Renal cortex interstitium (tissue), 15 donors: ENCODE measurements at places on chromosomes 4 and X. TPM values are rescaled to one million over a fixed set of nuclear protein-coding genes. Genes with fewer than 3 reads are reported as not detected.

DNA sequence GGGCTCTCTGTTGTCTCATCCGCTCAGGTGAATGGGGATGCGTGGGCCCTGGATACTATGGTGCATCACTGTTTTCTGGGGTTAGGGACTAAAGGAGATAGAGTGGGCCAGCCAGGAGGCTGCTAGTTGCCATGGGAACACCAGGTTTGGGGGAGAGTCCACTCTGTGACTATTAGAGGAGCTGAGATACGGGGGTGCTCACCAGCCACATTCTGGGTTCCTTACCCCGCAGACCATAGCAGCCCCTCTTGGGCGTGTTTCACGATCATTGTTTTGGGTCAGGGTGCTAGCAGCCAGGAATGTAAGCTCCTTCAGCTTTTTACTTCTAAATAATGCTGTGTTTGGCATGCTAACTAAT lies 4.6 kb downstream of the EFNB1 start:
- no peak for DNase-seq

DNA sequence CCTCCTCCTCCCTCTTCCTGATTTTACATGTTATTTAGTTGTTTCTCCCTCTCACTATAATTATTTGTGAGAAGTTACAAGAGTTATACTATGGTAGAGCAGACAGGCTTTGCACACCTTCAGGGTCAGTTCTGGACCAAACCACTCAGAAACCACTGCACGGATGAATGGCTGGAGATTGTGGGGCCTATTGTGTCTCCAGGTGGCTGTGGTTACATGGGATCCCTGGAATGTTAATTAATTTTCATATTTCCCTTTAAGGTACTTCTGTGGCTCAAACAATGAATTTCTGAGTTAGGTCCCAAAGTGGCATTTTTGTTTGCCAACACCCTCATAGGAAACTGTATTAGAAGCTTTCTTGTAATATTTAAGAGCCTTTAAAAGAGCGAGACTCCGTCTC lies 151.9 kb downstream of the BMPR1B start:
- DNase-seq: peak; percentile 15

- no peak for DNase-seq
Measured at GRCh38 chr4:101147283-101147682, 200.0 kb downstream of the PPP3CA start.

Gene MAGEA9B
- polyA plus RNA-seq: not detected

DNA sequence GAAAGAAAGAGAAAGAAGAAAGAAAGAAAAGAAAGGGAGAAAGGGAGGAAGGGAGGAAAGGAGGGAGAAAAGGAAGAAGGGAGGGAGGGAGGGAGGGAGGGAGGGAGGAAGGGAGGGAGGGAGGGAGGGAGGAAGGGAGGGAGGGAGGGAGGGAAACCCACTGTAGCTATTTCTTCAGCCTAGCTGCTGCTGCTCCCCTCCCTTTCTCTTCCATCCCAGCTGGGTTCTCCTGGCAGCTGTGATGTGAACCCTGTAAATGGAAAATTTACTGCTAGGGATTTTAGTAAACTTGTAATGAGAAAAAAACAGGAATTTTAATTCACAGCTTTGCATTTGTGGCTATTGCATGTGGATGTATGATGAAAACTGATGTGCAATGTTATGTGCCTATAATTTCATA lies 8.0 kb downstream of the NR0B1 start:
- DNase-seq: no peak

DNA sequence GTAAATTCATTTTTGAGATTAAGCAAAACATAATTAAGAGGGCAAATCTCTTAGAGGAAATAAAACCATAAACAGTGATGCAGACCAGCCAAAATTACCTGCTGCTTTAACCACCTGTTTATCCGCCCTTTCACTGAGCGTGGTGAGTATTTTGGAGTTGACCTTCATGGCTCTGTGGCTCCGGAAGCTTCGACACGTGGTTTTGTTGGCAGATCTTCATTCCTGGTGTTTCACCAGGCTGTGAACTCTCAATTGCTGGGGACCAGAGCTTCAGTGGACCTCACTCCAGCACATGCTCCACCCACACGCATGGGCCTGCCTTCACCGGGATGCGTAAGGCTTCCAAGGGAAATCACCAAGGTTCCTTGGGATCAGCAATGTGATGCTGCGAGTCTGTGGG lies 83.8 kb downstream of the FHDC1 start:
- DNase-seq: no peak

Gene USP17L30
- polyA plus RNA-seq: not detected

DNA sequence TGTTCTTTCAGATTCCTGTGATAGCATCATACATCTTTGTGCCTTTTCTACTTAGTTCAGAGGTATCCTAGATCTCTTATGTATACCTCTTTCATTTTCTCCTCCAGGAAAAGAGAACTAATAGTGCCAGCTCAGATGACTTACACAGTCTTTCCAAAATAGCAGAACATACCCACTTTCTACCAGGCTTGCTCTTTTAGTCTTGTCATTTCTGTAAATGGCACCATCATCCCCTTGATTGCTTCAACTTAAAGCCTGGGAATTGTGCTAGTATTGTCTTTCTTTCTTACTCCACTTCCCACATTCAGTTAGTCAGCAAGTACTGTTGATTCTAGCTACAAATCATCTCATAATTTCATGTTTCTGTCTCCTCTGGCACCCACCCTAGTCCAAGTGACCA lies 5.1 kb downstream of the APEX2 start:
- no peak for DNase-seq

GRCh38 chr4:128501239-128501638 lies 213.6 kb upstream of the PGRMC2 start:
- DNase-seq: no peak

DNA sequence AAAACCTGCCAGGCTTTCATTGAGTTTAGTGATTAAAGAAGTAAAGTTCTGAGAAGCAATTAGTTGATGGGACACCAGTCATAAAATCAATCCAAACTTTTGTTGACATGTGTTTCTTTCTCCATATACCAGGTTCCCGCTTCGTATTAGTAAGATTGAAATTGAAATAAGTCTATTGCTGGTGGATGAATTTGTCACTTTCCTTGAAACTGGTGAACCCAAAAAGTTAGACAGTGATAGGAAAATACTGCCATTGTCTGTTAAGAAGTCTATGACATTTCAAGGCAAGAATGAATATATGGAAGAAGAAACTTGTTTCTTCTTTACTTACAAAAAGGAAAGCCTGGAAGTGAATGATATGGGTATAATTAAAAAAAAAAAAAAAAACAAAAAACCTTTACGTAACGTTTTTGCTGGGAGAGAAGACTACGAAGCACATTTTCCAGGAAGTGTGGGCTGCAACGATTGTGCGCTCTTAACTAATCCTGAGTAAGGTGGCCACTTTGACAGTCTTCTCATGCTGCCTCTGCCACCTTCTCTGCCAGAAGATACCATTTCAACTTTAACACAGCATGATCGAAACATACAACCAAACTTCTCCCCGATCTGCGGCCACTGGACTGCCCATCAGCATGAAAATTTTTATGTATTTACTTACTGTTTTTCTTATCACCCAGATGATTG lies at the start of gene CD40LG:
Gene CD40LG, plus strand, starts transcription at position 482 of the 684 bp plus-strand sequence. Its CDS starts 91 bp downstream, at position 573.
- DNase-seq: no peak

GRCh38 chr4:138689187-138689586 lies 326.4 kb upstream of the NOCT start:
- no peak for DNase-seq

DNA sequence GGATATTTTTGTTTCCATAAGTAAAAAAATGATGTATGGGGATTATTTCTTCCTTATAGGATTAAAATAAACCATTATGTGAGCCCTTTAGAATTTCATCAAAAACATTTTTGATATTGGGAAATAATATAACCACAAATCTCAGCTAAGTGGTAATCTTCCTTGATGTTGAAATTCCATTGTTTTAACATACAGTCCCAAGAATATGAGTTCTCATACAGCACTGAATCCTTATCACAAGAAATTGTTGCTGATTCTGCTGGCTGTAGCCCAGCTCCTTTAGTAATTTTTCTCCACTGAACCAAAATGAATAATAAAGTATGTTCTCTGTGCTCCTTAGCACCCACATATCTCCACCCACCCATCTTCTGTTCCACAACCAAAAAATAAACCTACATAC lies 41.9 kb upstream of the FAM47B start:
- DNase-seq: no peak

DNA sequence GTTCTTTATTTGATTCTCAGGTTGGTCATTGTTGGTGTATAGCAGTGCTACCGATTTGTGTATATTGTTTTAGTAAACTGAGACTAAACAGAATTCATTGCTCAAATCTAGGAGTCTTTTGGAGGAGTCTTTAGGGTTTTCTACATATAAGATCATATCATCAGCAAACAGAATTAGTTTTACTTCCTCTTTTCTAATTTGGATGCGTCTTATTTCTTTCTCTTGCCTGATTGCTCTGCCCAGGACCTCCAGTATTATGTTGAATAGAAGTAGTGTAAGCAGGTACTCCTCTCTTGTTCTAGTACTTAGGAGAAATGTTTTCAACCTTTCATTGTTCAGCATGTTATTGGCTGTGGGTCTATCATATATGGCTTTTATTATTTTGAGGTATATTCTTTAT lies 92.6 kb downstream of the IQCM start:
- DNase-seq: no peak

Gene STARD8
- 21.3 TPM for polyA plus RNA-seq

GRCh38 chr4:102163404-102164140 lies 181.7 kb downstream of the SLC39A8 start:
- DNase-seq: no peak

Gene SHROOM4
- polyA plus RNA-seq: 17.4 TPM

Gene MAGEA6
- polyA plus RNA-seq: not detected

Gene HSFX1
- polyA plus RNA-seq: 2.6 TPM

DNA sequence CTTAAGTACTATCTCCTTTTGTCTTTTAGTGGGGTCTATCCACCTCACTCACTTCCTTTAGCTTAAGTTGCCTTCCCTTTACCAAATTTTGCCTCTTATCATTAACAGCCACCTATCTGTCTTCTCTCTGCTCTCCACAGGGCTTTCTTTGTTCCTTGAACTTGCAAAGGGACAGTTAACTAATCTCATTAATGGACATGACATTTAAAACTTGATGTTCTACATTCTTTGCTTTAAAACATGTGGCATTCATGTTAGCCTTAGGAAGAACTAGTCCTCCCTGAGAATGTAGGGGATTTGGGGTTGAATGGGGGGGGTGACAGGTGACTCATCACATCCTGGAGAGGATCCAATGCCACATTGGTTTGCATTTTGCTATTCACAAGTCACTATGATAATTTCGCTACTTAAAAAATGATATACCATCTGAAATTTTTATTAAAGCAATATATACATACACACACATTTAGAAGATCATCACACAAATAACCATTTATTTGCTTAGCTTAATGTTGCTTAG lies 41.0 kb upstream of the DMD start:
- no peak for DNase-seq

DNA sequence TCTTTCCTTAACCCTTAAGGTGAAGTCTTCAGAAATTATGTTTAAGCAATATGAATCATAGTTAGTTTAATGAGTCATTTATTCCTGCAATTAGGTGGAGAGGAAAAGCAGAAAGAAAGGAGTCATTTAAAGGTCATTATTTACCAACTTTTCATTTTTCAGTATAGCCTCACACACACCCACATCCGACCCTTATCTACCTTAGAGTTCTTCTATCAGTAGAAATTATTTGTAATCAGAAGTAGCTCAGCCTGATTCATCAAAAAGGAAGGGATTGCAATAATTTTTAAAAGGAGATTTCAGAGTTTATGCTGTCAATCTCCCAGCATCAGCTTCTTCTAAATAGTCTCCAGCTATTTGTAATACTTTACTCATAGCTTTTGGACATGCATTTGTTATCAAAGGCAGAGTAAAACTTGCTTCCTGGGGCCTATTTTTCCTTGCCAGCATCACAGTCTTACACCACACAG lies 5.9 kb downstream of the ANXA10 start:
- DNase-seq: no peak

DNA sequence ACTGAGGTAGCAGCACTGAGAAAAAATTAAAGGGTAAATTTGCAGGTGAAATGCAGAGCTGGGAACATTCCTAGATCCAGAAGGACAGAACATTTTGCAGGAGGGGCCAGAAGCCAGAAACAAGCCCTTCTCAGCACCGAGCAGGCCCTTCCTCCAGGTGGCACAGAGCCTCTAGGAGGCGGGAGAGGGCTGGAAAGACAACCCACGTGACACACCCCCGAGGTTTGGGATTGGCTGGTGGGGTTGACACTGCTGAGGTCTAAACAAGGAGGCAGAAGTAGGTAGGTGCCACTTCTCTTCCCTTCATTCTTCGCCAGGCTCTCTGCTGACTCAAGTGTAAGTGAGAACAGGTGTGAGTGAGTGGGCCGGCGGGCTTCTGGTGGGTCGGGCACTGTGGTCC lies at the start of gene PAGE4:
Gene PAGE4, plus strand, starts transcription at position 288 of the 400 bp plus-strand sequence. CDS start 1,126 bp downstream, outside the sequence.
- DNase-seq: no peak

DNA sequence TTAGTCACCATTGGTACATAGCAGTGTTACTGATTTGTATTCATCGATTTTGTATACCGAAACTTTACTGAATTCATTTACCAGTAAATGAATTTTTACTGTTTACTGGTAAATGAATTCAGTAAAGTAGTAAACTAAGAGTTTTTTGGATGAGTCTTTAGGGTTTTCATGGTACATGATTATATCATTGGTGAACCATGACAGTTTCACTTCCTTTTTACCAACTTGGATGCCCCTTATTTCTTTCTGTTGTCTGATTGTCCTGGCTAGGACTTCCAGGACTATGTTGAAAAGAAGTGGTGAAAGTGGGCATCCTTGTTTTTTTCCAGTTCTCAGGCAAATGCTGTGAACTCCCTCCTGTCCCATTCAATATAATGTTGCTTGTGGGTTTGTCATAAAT lies 494.9 kb downstream of the GALNTL6 start:
- DNase-seq: no peak

Gene GPR50
- polyA plus RNA-seq: 0.09 TPM

GRCh38 chr4:139969635-139970266 lies 184.2 kb downstream of the MAML3 start:
- no peak for DNase-seq

DNA sequence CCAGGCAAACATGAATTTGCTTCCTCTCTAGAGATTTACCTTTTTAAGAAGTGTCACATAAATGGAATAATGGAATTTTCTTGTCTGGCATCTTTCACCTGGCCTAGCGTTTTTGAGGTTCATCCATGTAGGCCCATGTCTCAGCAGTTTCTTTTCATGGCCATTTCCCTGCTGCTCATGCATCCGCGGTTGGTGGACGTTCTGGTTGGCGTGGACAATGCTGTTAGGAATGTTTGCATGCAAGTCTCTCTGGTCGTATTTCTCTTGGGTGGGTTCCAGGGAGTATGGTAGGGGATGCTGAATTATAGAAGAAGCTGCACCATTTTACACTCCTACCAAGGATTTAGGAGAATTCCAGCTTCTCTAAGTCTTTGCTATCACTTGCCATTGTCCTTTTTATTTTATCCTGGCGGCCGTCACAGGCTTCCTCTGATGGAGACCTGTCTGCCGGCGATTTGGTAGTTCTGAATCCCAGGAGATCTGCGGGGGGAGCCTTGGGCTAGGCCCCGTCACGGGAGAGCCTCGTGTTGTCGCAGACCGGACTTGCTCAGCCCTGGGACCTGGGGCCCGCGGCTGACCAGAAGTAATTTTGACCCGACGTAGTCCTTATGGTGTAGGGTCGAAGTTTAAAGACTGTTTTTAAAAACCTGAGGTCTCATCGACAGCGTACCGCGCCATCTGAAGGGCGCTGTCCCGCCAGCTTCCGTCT lies 56.9 kb upstream of the TADA2B start:
- DNase-seq: peak; percentile 47

- DNase-seq: no peak
Measured at GRCh38 chrX:17860811-17861488, at the start of gene RAI2. Gene RAI2 (minus strand): TSS chrX:17861298. CDS start chrX:17802010, 59,288 bp downstream.
